ENCODE measurements at places on chromosomes 3 and 15.

GRCh38 chr3:169769287-169770181, at the start of gene ACTRT3:
ACTRT3 (minus strand) TSS chr3:169769561; CDS start chr3:169769520, 41 bp downstream.
- DNase-seq, result peak; percentile 81

- DNase-seq, result no peak
Observed at GRCh38 chr15:55796321-55796965, 53.5 kb upstream of the PRTG start.

DNA sequence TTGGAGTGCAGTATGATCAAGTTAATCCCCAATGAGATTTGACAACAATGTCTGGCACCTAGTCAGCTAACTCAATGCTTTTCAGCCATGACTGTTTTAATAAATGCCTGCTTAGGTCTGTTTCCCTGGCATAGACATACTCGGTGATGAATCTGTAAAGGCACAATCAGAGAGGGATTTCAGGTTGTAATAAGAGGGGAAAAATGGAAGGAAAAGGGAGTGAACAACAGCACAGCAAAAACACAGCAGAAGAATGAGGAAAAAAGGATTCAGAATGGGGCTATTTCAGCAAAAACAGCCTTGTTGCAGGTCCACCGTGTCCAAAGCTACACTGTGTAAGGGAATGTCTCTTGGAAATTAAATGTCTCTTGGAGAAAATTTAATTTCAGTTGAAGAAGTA, 19.3 kb upstream of the CHD2 start:
- no peak for DNase-seq

DNA sequence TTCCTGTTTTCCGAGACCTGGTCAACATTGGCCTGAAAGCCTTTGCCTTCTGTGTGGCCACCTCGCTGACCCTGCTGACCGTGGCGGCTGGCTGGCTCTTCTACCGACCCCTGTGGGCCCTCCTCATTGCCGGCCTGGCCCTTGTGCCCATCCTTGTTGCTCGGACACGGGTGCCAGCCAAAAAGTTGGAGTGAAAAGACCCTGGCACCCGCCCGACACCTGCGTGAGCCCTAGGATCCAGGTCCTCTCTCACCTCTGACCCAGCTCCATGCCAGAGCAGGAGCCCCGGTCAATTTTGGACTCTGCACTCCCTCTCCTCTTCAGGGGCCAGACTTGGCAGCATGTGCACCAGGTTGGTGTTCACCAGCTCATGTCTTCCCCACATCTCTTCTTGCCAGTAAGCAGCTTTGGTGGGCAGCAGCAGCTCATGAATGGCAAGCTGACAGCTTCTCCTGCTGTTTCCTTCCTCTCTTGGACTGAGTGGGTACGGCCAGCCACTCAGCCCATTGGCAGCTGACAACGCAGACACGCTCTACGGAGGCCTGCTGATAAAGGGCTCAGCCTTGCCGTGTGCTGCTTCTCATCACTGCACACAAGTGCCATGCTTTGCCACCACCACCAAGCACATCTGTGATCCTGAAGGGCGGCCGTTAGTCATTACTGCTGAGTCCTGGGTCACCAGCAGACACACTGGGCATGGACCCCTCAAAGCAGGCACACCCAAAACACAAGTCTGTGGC, 16.9 kb downstream of the TMEM43 start:
- no peak for DNase-seq

- DNase-seq, result no peak
Observed at GRCh38 chr3:153599685-153600084, 437.7 kb downstream of the RAP2B start.

GRCh38 chr15:79425591-79426295, 6.4 kb upstream of the MINAR1 start:
- no peak for DNase-seq

- no peak for DNase-seq
Observed at GRCh38 chr15:92608866-92609700, 46.5 kb downstream of the FAM174B start.

DNA sequence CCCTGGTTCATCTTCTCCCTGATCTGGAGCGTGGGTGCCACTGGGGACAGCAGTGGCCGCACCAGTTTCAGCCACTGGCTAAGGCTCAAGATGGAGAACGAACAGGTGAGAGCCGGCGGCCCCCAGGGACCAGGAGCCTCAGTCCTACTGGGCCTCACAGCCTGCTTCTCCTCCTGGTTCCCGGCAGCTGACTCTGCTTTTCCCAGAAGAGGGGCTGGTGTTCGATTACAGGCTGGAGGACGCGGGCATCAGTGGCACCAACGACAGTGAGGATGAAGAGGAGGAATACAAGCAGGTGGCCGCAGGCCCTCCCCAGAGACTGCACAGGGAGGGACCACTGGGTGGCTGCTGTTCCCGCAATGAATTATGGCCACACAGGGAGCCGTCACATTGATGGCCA, 54.4 kb downstream of the DNAH1 start:
- no peak for DNase-seq

- no peak for DNase-seq
Observed at GRCh38 chr3:127121885-127122284, 71.0 kb upstream of the PRR23E start.

DNA sequence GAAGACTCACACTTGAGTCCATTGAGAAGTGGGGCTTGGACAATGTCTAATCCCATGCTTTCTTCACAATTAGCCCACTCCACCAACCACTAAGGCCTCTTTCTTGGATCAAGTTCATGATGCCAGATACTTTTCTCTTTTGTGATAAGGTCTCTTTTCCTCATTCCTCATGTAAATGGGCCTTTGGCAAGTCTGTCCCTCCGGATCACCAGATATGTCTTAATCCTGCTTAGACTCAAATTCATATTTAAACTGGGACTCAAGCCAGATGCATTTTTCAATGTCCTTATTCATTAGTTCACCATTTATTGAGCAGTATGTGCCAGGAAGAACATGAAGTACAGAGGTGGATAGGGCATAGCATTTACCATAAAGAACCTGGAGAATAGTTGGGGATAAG, 671.1 kb downstream of the TBL1XR1 start:
- no peak for DNase-seq

DNA sequence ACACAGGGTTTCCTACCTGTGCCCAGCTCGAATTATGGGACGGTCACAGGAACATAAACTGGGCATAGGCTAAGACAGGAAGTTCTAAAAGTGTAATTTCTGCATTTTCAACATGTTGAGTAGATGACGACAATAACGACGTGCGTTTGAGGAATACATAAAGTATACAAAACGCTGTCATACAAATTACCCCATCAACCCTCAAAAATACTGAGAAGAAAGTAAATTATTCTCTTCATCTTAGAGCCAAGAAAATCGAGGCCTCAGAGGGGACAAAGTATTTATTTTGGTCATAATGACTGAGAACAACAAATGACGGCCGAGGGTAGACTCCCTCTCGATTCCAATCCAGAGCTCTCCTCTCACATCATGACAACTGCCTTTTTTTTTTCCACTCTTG, 60.8 kb downstream of the RUBCN start:
- no peak for DNase-seq

DNA sequence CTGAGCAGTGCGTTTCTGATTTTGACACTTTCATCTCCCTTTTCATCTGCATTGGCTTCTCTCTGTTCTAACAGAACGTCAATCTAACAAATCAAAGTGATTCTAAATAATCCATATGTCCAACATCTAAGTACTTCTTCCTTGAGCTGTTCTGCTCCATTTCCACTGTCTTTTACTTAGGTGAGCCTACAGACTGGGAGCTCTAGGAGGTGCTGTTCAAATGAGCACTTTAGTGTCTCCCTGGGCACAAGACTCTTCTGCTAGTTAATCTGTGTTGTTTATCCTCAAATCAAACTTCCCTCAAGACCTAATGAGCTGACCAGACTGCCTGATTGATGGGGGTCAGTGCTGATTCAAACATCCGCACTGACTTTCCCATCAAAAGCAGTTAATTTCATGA, 408.1 kb downstream of the WDR72 start:
- no peak for DNase-seq

DNA sequence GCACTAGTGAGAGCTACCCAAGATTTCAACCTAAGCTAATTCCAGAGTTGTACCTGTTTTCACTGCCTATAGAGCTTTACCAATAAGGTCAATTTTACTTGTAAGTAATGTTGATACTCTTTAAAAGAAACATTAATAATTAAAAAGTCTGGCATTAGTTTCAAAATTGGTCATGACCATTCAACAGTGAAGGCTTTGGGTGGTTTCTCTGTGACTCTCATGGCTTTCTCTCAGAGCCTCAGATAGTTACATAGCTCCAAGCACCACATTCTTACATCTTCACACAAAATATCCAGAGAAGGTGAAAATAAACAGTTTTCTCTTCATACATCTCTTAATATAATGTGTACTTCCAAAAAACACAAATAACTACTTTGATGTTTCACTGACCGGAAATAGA, 61.5 kb upstream of the TCF12 start:
- no peak for DNase-seq

DNA sequence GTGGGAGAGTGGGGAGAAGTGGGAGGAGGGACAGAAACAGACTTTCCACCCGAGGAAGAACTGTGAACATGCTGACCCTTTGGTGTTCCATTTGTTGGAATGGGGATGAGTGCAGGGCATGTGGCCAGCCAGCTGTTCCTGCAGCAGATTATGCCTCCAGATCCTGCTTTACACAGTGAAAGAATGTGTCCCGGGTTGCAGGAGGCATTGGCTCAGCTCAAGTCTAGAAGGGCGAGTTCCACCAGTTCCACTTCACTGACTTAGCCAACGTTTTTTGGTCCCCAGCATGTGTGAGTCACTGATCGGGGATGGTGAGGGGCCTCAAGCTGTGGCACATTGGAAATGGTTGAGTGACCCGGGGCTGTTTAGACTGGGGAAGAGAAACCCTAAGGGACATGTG, 307.0 kb upstream of the ROPN1 start:
- no peak for DNase-seq

DNA sequence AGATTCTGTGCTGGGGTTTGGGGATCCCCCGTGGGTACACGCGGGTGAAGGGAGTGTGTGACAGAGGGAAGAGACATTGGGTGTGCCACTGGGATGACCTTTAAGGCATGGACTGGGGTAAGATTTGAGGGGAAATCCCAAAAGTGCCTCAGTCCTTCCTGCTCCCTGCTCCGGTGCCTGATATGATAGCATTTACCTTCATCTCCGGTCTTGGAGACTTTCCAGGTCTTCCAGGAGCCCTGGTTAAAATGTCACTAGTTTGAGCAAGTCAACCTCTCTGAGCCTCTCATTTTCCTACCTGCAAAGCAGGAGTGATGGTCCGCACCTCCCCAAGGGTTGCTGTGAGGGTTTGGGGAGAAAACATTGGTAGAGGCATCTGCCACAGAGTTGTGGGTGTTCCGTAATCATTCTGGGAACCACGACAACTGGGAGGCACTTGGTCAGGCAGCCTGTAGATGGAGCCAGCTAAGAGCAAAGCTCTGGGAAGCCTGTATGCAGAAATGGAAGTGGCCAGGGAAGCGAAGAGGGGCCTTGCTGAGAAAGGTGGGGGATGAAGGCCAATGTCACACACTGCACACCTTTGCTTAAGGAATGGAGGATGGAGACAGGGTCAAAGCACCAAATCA, 33.9 kb upstream of the KIF23 start:
- DNase-seq, result no peak

DNA sequence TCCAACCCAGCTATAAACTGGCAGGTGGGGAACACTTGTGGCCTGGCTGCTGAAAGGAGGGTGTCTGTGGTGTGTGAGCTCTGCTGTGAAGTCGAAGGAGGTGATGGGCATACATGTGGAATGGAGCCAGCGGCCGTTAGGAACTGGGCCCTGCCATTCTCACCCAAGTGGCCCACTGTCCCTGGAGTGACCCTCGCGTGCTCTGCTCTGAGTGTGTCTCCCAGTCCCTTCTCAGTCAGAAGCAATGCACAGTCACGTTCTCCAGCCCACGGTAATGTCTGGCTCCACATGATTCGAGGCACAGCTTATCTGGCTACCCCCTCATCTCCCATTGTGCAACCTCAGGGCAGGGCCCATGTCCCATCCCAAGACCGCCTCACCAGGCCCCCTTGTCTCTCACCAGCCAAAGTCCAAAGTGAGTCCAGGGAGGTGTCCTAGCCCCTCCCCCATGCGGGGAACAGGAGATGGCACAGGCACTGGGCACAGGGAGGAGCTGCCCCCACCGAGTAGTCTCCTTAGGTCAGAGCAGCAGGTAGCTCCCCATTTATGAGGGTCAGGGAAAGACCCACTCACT, 62.9 kb downstream of the ZNF445 start:
- no peak for DNase-seq

- no peak for DNase-seq
Observed at GRCh38 chr15:51844747-51845426, 15.4 kb downstream of the TMOD3 start.

- no peak for DNase-seq
Observed at GRCh38 chr3:53700441-53700840, 145.8 kb downstream of the CHDH start.

DNA sequence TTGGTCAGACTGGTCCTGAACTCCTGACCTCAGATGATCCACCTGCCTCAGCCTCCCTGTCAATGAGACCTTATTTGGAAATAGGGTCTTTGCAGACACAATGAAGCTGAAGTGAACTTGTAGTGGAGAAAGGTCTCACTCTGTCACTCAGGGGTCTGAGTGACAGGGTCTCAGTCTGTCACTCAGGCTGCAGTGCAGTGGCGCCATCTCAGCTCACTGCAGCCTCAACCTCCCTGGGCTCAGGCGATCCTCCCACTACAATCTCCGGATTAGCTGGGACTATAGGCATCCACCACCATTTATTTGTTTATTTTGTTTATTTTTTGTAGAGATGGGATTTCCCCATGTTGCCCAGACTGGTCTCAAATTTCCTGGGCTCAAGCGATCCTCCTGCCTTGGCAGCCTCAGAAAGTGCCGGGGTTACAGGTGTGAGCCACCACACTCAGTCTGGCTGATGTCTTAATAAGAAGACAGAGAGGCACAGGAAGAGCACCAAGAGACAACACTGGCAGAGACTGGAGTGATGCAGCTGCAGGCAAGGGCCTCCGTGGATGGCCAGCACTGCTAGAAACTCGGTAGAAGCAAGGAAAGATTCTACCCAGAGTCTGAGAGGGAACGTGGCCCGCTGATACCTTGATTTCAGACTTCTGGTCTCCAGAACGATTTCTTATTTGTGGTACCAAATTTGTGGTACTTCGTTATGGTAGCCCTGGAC, 26.2 kb upstream of the RAF1 start:
- DNase-seq, result no peak
